ENCODE measurements at places on chromosomes 6 and 20.
A peak's percentile ranks its signal among the peaks of the same experiment; 100 is the strongest.

- DNase-seq: no peak
Observed at GRCh38 chr6:39077882-39078594, 29.5 kb downstream of the GLP1R start.

DNA sequence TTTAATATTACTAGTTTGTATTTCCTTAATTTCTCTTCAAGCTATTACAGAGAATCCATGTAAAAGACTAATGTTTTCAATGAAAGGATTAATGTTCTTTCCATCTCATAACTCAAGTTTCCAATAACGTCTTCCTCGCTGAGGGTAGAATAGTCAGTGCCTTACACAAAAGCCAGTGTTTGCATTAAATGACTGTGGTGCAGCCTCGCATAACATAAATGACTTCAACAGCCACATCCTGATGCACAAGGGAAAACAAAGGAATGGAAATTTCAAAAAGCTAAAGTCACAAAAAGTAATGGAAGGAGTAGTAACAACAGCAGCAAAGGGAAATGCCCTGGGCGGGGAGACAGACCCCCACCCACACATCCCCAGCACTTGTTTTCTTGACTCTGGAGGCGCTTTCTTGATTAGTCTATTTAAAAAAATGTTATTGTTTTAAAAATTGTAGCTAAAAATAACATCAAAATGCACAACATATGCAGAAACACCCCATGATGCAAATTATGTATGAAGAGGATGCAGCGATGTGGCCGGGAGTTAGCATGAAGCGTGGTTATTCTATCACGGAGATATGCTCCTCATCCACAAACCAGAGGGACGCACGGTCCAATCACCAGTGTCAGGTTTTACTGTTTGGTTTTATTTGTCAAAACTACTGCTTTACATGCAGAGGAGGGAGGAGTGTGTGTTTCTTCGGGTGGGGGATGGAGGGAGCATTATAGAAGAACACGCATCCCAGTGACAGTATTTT, 228.6 kb downstream of the GMPR start:
- no peak for DNase-seq

GRCh38 chr20:59661153-59661552, 56.8 kb downstream of the PHACTR3 start:
- DNase-seq: no peak

- DNase-seq: no peak
Observed at GRCh38 chr20:62200491-62201172, 17.8 kb downstream of the MTG2 start.

DNA sequence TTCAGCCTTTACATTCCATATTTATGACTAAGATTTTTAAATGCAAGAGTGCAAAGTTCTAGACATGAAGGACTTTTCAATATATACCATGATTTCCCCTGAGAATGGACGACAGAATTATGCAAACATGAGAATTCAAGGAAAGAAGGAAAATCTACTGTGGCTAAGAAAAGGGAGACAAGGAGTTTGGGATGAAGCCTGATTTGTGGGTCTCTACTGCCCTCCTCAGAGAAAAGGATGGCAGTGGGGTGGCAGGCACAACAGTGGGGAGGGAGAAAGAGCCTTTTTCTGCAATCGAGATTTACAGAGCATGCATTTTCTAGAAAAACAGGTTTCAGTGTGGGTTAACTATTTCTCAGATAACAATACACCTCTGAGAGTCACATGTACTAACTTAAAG, 466.9 kb upstream of the NRSN1 start:
- DNase-seq: no peak

DNA sequence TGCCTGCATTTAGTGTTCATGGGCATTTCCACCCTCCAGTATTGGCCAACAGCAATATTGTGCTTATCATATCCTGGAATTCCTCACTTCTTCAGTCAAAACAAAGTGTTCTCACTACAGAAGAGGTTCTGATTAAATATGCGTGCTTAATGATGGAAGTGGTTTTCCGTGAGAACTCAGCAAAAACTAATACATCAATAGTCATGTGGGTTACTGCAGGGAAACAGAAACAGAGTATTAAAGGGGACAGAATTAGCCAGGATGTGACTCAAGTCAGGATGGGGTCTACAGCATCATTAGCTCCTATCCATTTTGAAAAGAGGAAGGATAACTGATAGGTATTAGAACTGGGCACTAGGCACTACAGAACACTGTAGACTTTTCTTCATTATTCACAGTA, 384.6 kb downstream of the CDKAL1 start:
- DNase-seq: no peak

DNA sequence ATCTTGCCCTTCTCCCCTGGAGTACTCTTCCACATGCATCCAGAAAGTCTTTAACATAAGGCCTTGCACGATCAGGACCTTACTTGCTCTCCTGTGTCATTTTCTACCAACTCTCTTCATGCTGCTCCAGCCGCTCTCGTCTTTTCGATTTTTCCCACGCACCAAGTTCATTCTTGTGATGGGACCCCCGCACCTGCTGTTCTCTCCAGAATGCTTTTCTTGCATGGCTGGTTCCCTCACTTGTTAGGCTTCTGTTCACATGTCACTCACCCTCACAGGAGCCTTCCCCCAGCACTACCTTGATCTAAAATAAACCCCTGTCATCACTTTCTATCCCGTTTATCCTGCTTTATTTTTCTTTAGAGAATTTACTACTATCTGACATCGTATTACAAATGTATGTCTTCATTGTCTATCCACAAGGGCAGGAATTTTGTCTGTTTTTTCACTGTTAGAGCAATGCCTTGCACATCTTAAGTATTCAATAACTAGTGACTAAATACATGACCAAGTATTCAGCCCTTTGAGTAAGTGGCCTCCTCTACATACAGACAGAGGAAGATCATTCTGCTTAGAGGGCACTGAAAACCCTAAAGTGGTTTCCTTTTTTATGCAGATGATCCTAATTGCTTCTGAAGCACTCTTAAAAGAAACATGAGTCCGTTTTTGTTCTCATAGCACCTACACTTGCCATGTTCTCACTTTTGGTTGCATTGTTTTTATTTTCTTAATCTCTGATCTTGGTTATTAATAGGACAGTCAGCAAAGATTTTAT, 166.9 kb downstream of the SLC16A10 start:
- peak; percentile 33 for DNase-seq

DNA sequence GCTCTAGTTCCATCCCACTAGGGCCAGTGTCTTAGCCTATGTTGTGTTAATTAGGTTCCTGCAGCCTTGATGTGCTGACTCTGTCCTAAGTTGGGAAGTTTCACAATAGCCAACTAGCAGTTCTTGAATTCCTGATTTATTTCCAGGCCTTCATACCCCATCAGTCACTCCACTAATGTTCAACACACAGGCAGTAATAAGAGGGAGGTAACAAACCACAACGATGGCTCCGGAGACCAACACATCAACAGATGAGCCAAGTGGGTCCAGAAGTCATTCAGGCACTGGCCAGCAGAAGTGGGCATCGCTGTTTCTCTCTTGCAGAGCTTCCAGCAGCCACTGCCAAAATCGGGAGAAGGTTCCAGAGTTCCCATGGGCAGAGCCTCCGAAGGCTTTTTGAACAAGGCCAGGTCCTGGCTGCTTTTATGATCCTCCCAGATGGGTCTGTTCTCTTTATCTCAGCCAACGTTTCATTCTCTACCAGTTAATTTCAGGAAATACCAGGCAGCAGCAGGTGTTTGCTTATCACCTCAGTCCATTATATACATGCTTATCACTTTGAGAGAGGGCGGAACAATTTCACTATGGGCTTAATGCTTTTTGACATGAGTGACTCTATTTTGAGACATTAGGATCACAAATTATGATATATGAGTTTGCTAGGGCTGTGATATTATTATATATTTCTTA, 48.5 kb upstream of the NOP56 start:
- no peak for DNase-seq

DNA sequence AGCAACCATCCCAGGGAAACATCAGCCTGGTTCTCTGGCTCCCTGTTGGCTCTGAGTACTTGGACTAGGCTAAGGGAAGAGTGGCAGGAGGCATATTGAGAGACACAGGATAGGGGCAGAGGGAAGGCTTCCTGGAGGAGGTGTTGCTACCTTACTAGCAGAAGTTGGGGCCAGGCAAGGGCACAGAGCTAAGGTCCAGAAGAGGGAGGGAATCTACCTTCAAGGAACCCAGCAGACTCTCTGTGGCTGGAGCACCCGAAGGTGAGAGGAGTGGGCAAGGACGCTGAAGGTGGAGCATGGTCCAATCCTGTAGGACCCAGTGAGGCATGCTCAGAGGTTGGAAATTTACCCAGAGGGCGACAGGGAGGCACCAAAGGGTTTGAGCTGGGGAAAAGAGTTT, 191.9 kb downstream of the TFAP2C start:
- DNase-seq: no peak

DNA sequence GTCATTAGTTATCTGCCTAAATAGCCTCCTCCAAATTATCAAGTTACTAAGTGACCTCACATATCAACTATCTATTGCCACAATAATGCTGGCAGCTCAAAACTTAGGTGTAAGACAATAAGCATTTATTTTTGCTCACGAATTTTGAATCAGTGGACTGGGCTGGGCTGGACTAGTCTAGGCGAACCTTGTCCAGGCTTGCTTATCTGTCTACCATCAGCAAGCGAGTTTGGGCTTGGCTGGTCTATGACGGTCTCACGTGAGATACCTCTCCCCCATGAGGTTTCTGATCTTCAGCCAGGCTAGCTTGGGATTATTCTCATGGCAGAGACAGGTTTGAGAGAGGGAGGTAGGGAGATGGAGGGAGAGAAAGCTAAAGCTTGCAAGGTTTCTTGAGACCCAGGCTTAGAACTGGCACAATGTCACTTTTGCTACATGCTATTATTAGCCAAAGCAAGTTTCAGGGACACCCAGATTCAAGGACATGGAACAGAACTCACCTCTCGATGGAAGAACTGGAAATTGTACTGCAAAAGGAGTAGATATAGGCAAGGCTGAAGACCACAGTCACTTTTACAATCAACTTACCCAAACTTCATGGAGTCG, 80.9 kb downstream of the WASF1 start:
- no peak for DNase-seq

DNA sequence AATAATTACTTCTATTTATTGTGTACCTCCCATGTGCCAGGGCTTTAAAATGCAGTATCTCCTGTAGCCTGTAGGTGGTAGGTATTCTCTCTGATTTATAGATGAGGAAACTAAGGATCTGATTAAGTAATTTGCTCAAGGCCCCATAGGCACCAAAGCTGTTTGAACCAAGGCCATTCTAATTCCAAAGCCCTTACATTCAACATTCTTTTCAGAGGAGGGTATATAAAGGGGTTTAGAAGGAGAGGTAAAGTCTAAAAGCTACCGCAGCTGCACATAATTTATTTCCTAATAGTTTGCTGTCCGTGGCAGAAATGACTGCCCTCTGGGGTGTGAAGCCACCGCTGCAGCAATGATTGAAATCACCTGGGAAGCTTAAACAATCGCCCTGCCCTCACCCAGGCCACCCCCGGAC, 95.0 kb upstream of the FAM8A1 start:
- no peak for DNase-seq

DNA sequence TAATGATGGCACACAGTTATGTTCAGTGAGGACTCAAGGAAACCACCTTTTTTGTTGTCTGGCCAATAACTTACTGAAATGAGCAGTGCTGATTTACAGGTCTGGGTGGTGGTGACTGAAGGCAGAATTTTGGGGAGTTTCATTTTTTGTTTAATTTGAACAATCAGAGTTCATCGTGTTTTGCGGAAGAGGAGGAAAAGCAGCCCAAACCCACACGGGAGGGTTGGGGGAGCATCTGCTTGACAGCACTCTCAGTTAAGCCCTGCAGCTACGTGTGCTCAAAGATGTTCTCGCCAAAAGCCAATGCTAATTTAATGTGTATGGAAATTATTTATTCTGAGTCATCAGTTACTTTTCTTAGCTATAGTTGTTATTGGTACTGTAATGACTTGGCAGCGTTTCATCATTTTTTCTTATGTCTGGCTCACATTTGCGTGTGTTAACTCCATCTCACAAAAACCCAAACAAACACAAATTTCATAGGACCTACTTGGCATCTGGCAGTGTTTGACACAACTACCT, 89.2 kb downstream of the UST start:
- no peak for DNase-seq

DNA sequence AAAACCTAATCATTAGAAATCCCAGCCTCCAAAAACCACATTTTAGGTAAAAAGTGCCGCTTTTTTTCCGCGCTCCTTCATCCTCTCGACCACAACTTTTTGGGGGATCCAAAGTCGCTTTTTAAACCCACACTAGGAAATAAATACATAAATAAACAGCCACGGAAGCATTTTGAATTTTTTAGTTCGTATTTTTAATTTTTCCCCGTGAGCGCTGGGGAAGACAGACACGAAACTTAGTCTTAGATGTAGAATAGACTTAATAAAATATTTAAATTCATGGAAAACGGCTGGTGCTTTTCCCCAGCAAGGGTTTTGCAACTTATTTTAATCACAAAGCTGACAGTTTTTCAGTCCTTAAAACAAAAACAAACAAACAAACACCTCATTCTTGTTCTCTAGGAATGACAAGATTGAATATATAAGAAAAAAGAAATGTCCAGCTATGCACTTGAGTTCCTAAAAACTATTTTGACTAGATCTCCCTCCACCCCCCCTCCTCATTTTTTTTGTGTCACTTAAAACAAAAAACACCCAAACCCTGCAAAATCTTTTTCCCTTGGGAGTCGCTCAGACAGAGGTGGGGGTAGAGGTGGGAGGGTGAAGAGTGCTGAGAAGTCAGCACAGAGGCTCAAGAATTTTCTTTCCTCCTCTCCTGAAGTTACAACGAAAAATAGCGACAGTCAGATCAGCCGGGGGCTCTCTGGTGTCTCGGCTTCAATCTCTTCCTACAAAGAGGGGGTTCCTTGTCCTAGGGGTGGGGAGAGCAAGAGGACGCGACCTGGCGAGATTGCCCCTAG, 43.4 kb upstream of the SUPT3H start:
- DNase-seq: no peak

DNA sequence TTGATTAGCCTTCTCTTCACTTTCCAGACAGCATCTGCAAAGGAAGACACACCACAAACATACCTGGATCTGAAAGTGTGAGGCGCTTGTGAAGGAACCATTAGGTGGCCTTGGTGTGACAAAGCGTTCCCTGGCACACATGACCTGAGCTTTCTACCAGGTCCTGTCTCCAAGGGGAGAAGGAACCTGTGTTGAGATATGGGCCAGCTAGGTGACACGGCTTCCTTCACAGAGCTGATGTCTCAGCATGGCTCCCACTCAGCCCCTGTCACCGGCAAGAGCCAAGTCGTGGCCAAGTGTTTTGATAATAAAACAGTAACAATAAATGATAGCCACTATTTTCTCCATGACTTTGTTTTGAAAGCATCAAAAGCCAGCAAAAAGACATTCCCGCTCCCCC, 20.3 kb upstream of the TAGAP start:
- DNase-seq: no peak

DNA sequence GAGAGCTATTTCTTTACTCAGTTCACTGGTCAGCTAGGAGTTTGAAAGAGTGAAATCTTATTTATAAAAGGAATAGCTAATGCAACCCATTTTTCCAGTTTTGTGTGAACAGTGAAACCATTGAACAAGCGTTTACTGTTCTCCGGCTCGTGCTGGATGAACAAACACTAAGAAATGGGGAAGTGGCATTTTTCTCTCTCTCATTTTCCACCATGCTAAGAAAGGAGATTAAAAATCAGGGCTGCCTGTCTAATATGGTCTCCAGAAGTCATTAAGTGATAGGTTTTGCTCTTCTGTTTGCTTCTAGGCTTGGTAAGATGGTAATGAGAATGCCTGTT, 774 bp upstream of the SFT2D1 start:
- DNase-seq: no peak
